ENCODE measurements at places on chromosomes 3 and 15.

- DNase-seq, result no peak
These were observed 88.5 kb downstream of the XXYLT1 start for GRCh38 chr3:195182470-195182795.

GRCh38 chr3:69306239-69307185, 79.4 kb downstream of the FRMD4B start:
- peak; percentile 59 for DNase-seq

- no peak for DNase-seq
These were observed 170.1 kb downstream of the VPS8 start for GRCh38 chr3:184982076-184982475.

GRCh38 chr3:123476967-123477750, 28.3 kb upstream of the ADCY5 start:
- no peak for DNase-seq

DNA sequence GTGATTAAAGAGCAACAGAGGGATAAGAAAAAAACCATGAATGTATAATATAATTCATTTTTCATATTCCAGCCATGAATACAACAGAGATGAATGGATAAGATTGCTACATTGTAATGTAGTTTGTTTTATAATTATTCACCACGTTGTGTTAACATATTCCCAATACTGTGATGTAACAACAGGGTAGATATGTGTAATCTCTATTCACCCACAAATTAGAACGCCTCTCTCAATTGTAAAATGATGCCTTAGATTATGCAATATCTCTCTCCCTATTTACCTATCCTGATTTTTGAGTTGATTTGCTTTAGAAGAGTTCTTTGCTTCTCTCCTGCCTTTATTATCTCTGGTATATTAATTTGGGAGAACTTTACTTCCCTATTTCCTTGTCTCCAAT, 193.6 kb downstream of the AGBL1 start:
- no peak for DNase-seq

DNA sequence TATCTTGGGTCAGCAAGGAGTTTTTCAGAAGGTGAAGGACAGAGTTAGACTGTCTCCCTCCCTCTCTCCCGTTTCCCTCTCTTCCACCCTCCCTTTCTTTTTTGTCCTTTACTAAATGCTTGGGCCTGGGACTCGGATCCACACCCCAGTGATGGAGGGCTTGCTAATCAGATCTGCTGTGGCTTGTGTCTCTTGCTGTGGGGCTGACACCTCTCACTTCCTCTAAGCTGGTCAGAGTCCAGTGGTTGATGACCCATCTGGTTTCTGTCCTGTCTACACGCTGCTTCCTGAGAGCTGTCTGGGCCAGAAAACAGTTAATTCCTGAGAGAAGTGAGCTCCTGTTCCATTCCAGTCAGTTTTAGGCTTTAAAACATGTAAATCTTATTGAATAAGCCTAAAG, 849 bp downstream of the TRAK1 start:
- no peak for DNase-seq

- no peak for DNase-seq
These were observed 14.2 kb upstream of the ULK3 start for GRCh38 chr15:74857082-74857655.

Data from activated gamma-delta T cell treated with Interleukin-2 at 50 U/mL for 16 hours (primary cell).